Activated naive CD4-positive, alpha-beta T cell treated with anti-CD3 and anti-CD28 coated beads for 36 hours (primary cell): ENCODE measurements at places on chromosomes 7 and 10. TPM values are rescaled to one million over a fixed set of nuclear protein-coding genes. Genes with fewer than 3 reads are reported as not detected.

The ACSM6 gene
- not detected for total RNA-seq

The TMEM229A gene
- total RNA-seq, result not detected

The KLF14 gene
- total RNA-seq, result not detected

The KAZALD1 gene
- total RNA-seq, result 0.62 TPM

DNA sequence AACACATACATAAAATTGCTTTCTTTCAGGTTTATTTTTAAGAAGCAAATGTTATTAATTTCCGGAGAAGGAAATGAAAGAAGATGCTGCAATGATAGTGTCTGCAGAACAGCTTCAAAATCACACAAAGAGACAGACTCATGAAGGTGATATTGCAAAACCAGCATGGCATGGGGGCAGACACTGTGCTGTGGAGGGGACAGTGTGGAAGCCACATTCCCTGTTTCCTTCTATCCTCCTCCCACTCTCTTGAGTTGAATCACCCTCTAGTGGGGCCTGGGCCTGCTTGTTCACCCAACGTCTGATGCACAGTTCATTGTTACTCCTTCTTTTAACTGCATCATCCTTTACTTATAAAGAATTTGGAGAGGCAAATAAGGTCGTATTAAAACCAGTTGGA lies 104.0 kb upstream of the INSIG1 start:
- H3K27ac ChIP-seq, result no peak overlapping the region
- no peak overlapping the region for H3K4me3 ChIP-seq
- peaks cover 12% of the 10 kb centered on the region for H3K27me3 ChIP-seq
- H3K36me3 ChIP-seq, result peaks cover 5% of the 10 kb centered on the region
- peaks cover 17% of the 10 kb centered on the region for H3K4me1 ChIP-seq

DNA sequence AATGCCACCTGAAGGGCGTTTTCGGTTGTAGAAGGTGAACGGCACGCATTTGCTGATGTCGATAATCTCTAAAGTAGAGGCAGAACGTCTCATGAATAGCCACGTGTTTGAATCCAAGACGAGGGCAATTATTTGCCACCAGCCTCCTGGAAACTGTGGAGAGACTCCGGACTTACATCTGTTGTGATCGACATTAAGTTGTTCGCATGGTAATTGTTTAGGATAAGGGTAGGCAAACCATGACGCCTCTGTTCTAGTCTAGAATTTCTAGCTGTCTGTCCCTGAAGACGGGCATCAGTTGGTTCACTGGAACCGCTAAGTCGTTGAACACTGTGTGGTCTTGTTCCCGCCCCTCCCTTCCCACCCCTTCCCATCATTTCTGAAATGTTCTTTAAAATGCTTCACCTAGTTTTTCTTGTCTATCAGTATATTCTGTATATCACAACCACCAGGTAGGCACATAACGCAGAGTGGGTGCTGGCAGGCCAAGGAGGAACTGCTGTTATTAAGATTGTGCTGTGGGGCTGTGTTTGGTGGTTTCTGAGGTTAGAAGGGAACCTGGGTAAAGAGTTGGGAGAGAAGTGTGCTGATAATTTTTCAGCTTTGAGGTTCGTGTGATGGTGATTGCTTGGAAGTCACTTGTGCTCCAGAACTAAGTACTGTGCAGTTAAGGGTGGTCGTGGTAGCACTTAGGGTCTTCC lies 1.2 kb downstream of the UBE3C start:
- peak overlapping the region; percentile 78 for H3K27ac ChIP-seq
- peaks cover 51% of the 10 kb centered on the region for H3K4me1 ChIP-seq
- H3K4me3 ChIP-seq, result peak overlapping the region; percentile 84
- peaks cover 44% of the 10 kb centered on the region for H3K36me3 ChIP-seq
- peak; percentile 22 for DNase-seq
- H3K27me3 ChIP-seq, result no peaks in the 10 kb centered on the region

DNA sequence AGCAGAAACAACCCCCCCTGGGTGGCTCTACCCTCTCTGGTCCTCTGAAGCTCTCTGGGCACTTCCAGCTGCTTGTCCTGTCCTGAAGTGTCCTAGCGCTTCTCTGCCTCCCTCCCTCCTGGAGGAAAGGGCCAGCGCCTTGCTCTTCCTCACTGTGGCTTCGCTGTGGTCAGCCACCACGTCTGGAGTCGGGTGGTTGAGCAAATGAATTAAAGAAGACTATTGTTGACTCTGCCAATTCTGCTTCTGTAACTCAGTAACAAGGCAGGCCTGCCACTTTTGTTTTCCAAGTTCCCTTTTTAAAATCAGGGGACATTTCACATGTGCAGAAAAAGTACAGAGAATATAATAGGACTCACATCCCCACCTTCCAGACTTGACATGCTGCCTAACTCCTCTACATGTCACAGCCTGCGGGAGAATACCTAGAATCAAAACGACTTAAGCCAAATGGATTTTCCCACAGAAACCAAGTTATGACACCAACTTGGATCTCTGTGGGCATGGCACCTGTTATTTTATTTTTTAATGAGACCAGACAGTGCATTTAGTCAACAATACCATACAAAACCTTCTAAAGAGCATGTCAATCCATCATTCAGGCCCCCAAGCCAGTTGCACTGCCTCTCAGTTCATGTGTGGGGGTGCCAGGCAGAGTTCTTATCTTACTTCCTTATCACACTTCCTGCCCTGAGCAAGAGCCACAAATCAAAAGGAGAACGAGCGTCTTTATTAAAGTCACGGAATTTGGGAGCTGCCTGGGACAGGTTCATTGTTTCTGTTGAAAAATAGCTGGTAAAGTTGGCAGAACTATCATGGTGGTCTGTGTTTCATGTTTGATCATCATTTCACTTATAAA lies 6.8 kb downstream of the FFAR4 start:
- peaks cover 18% of the 10 kb centered on the region for H3K27me3 ChIP-seq
- peaks cover 6% of the 10 kb centered on the region for H3K4me1 ChIP-seq
- H3K4me3 ChIP-seq, result no peak overlapping the region
- no peaks in the 10 kb centered on the region for H3K36me3 ChIP-seq
- no peak for DNase-seq

DNA sequence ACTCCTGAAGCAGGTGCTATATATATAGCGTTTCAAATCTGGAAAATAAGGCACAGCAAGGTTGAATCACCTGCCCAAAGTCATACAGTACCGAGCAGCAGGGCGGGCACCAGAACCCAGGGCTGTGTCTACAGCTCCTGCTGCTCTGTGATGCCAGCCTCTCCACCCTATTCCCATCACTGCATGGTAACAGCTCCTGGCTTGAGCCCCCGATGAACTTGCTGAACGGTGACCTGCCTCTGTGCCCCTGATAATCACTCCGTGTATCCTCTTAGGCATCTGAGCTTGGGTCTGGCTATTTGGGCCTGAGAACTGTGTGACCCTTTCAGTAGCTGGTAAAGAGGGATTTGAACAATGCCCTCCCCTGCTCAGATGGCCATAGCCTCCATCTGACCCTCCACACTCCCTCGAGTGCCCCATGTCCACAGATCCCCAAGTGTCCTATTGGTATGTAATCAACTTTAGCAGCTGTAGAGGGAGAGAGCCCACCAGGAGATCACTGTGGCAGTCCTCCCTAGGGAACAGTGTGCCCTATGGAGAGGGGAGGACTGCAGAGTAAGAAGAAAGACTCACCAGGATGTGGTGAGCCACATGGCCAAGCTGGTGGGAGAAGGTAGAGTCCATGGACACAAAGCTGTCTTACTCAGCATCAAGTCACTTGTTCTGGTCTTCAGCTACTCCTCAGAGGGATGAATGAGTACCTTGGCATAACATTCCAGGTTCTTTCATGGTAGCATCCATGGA lies 1.1 kb upstream of the ARHGAP22 start:
- no peaks in the 10 kb centered on the region for H3K36me3 ChIP-seq
- no peak overlapping the region for H3K4me3 ChIP-seq
- peaks cover 29% of the 10 kb centered on the region for H3K27me3 ChIP-seq
- DNase-seq, result no peak

DNA sequence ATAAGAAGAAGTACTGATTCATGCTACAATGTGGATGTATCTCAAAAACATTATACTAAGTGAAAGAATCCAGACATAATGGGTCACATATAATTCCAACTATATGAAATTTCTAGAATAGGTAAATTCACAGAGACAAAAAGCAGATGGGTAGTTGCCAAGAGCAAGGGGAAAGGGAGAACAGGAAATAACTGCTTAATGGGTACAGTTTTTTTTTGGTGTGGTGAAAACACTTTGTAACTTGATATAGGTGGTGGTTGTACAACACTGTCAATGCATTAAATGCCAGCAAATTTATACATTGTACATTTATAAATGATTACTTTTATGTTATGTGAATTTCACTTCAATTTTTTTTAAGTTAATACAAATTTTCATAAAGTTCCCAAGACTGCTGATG lies 19.4 kb upstream of the LRRN3 start:
- peaks cover 60% of the 10 kb centered on the region for H3K4me1 ChIP-seq
- H3K4me3 ChIP-seq, result no peak overlapping the region
- peaks cover under 1% of the 10 kb centered on the region for H3K36me3 ChIP-seq
- H3K27ac ChIP-seq, result no peak overlapping the region
- H3K27me3 ChIP-seq, result no peaks in the 10 kb centered on the region
- no peak for DNase-seq

- no peak overlapping the region for H3K27ac ChIP-seq
- H3K4me1 ChIP-seq, result no peaks in the 10 kb centered on the region
- peaks cover 35% of the 10 kb centered on the region for H3K27me3 ChIP-seq
- H3K36me3 ChIP-seq, result no peaks in the 10 kb centered on the region
- no peak for DNase-seq
Measured at GRCh38 chr10:123571978-123572377, 94.2 kb upstream of the GPR26 start.

DNA sequence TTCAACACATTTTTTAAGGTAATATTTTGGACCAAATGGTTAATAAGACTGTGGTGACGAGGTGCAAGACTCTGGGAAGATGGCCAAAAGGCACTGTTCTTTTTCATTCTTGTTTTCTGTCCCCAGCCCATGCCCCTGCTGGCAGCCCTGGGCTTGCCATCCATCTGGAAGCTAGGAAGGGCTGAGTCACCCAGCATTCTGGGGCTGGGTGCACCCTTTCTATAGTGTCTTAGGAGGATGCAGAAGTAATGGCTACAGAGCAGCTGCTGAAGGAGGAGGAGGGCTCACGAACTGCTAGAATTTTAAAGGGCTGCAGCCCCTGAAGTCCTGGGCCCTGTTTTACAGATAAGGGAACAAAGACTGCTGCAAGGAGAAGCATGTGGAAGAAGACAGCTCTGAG lies 42.8 kb upstream of the ZNF32 start:
- no peak overlapping the region for H3K4me3 ChIP-seq

- no peak overlapping the region for H3K4me3 ChIP-seq
- peaks cover 24% of the 10 kb centered on the region for H3K4me1 ChIP-seq
- peaks cover 11% of the 10 kb centered on the region for H3K36me3 ChIP-seq
- H3K27me3 ChIP-seq, result peaks cover under 1% of the 10 kb centered on the region
- no peak for DNase-seq
Measured at GRCh38 chr7:158706710-158707590, 2.3 kb upstream of the NCAPG2 start.

GRCh38 chr10:15853800-15854199 lies 6.5 kb downstream of the MINDY3 start:
- H3K27me3 ChIP-seq, result no peaks in the 10 kb centered on the region
- H3K4me3 ChIP-seq, result no peak overlapping the region
- peaks cover 37% of the 10 kb centered on the region for H3K36me3 ChIP-seq
- H3K4me1 ChIP-seq, result peaks cover 38% of the 10 kb centered on the region
- DNase-seq, result no peak
- no peak overlapping the region for H3K27ac ChIP-seq

DNA sequence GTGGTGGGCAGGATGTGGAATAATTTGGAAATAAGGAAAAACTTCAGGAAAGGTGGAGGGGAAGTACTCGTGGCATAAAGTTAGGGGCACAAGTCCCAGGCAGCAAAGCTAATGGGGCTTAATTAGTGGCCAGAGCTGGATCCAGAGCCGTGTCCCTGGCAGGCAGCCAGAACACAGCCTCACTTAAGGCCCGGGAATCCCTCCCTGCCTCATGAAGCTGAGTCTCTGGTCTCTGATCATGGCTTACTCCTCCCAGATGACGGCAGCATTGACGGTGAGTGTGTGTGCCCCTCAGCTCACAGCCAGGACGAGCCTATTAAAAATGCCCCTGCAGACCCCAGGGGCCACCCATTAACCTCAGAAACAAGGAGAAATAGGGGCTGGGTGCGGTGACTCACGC lies 48.2 kb upstream of the NPTX2 start:
- H3K27ac ChIP-seq, result no peak overlapping the region
- H3K4me3 ChIP-seq, result no peak overlapping the region
- H3K27me3 ChIP-seq, result peaks cover 14% of the 10 kb centered on the region
- H3K4me1 ChIP-seq, result no peaks in the 10 kb centered on the region
- no peak for DNase-seq

DNA sequence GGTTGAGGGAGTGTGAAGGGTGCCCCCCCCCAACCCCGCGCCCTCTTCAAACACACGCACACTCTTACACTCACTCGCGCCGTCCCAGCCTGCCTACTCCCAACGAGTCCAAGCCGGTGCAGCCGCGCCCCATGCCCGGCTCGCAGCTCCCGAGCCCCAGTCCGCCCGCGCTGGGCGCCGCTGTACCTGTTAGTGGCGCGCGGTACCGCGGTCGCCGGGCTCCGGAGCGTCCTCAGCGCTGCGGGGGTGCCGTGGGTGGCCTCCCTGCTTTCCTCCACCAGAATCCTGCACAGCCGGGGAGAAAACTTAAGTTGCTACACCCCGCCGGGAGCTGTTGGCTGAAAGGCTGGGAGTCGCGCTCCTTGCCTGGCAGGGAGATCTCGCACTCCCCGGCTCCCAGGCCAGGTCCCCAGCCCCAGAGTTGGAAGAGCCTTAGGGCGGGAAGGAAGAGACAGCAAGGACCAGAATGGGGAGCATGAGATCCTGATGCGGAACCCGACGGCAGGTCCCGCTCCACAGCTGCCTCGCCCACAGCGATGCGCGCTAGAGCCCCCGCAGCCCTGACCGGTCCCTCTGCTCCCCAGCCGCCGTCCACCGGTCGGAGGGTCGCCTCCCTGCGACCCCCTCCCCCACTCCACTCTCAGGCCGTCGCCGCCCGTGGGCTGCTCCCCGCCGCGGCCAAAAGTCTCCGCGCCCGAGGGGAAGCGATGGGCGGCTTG lies 863 bp downstream of the ST8SIA6 start:
- no peak overlapping the region for H3K27ac ChIP-seq
- H3K4me3 ChIP-seq, result peak overlapping the region; percentile 80
- DNase-seq, result peak; percentile 42

- H3K4me3 ChIP-seq, result no peak overlapping the region
- DNase-seq, result no peak
- no peaks in the 10 kb centered on the region for H3K36me3 ChIP-seq
- H3K27ac ChIP-seq, result no peak overlapping the region
Measured at GRCh38 chr7:138470391-138471157, 10.5 kb downstream of the TRIM24 start.

DNA sequence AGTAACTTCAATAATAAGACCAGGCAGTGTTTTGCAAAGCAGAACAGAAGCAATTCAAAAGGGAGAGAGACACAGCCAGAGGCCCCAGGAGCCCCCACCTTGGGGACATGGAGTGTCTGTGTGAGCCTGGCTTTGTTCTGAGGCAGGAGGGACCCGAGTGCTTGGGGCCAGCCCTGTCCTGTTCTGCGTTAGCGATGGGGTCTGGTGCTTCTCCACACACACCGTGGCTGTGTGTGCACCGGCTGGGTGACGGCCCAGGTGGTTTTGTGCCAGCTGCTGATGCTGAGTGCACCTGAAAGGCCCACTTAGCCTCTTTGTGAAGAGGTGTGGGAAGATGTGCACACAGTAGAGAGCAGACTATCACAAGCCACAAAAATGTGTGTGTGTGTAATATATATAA lies 468.9 kb downstream of the DNAJB6 start:
- H3K4me3 ChIP-seq, result no peak overlapping the region
- no peaks in the 10 kb centered on the region for H3K36me3 ChIP-seq
- no peak overlapping the region for H3K27ac ChIP-seq
- H3K27me3 ChIP-seq, result no peaks in the 10 kb centered on the region
- H3K4me1 ChIP-seq, result no peaks in the 10 kb centered on the region
